ENCODE measurements at places on chromosomes 1 and 21.

GRCh38 chr1:210738256-210738655 is 395.7 kb downstream of the KCNH1 start:
- no peak for DNase-seq

DNA sequence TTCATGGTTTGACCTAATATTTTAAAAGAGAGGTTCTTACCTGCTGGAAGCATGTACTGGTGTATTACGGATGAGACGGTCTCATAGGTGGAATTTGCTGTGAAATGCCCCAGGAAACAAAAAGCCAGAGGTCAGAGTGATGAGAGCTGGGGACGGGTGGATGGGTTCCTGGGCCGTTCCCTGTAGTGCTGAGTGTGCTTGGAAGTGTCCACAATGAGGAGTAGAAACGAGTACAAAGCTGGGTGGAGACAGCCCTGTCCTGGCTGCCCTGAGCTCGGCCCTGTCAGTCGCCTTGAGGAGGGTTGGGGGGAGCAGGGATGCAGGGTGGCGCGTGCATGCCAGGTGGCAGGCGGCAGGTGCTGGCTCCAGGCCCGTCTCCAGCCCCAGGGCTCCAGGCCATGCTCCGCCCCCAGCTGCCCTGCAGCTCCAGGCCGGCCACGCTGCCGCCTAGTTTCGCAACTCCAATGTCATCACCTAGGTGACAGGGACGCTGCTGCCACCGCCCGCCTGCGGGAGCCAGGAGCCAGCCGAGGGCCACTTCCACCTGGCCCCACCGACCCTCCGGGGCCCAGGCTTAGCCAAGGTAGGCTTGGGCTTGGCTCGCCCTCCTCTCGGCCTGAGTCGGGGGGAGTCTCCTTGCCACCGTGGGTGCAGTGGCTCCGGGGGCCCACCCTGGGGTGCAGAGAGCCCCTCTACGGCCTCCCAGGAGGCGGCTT is 16.4 kb downstream of the TP73 start:
- DNase-seq = no peak

DNA sequence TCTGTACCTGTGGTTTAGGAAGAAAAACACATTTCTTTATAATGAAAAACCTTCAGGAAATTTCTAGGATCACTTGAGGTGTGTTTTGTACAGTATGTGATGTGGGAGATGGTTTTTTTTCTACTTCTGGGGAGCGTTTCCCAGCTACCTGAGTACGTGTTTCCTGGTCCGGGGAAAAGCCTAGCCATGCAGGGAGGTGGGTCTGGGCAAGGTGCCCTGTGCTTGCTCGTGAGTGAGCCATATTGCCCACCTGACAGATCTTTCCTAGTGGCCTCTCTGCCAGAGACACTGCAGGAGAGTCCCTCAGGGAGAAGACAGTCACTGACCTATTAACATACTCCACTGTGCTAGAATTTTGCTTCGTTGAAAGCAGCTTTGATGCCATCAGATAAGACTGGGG is 41.3 kb downstream of the TRPM2 start:
- DNase-seq = no peak

DNA sequence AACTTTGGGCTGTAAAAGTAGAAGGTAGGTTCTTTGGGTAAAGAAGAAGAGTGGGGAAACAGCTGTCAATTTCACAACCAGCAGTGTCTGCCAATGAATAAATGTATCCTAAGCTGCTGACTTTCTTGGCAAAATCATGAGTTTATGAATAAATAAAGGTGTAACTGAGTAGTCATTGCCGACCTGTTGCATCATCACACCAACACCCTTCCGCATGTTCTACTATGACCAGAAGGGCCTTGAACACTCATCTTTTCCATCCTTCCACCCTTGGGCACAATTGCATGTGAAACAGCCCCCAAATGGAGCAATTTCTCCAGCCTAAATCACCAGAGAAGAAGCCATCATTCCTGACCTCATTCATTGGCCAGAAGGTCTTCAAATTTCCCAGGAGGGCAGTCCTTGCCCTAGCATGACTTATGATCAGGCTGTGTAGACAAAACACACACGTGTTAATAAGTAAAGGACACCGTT is 31.2 kb upstream of the QSOX1 start:
- DNase-seq = no peak

Measured in stimulated activated CD4-positive, alpha-beta T cell treated with anti-CD3 and anti-CD28 coated beads, Interleukin-2, amount 100 ng/mL, for 24 hours (primary cell).